ENCODE measurements at places on chromosomes 4 and X. TPM values are rescaled to one million over a fixed set of nuclear protein-coding genes. Genes with fewer than 3 reads are reported as not detected.

DNA sequence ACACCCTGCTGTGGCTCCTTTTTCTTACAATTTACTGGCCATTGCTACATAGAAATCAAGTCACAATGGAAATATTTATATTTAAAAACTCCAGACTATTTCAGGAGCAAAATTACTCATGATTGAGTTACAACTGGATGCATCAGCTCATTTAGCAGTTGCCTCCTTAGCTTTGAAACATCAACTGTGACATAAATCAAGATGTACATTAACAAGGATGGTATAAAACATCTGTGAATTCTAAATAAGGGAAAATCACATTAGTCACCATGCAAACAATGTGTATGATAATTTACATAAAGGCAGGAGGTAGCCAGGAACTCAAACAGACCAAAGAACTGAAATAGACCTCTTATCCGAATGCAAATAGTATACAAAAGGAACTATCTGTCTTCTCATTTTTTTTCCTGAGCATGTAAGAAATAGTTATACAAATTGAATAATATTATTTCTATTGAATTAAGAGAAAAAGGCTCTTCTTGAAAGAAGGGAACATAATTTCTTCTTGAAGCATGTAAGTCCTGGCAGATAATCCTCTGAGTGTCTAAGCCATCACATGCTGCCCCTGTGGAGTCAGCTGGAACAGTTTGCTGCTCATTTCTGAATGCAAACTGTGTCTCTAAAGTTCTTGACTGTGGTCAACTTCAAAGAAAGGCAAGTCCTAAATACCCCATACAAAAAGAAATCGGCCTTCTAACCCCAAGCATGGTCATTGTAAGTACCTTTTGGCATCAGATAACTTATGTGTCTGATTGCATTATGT, 151.2 kb downstream of the NAA11 start:
- no peak for DNase-seq

DNA sequence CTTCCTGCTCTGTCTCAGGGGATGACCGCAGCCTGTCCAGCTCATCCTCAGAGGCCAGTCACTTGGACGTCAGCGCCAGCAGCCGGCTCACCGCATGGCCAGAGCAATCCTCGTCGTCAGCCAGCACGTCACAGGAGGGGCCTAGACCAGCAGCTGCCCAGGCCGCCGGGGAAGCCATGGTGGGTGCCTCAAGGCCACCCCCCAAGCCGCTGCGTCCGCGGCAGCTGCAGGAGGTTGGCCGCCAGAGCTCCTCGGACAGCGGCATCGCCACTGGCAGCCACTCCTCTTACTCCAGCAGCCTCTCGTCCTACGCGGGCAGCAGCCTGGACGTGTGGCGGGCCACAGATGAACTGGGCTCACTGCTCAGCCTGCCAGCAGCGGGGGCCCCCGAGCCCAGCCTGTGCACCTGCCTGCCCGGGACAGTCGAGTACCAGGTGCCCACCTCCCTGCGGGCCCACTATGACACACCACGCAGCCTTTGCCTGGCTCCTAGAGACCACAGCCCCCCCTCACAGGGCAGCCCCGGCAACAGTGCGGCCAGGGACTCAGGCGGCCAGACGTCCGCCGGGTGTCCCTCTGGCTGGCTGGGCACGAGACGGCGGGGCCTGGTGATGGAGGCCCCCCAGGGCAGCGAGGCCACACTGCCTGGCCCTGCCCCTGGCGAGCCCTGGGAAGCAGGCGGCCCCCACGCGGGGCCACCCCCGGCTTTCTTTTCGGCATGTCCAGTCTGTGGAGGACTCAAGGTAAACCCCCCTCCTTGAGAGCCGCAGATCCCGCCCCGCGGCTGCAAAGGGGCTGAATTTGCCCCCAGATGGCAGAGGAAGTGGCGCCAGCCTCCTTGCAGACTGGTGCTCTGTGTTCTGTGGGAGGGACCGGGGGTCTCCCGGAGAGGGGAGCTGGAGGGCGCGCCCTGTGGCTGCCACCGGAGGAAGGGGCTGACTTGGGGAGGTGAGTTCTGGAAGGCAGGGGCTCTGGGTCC, 29.9 kb downstream of the DOK7 start:
- DNase-seq: no peak

Gene BCORL1
- 18.2 TPM for polyA plus RNA-seq

- DNase-seq: no peak
Observed at GRCh38 chr4:42671431-42672194, 14.7 kb upstream of the ATP8A1 start.

Gene EPGN
- polyA plus RNA-seq: 1.2 TPM

DNA sequence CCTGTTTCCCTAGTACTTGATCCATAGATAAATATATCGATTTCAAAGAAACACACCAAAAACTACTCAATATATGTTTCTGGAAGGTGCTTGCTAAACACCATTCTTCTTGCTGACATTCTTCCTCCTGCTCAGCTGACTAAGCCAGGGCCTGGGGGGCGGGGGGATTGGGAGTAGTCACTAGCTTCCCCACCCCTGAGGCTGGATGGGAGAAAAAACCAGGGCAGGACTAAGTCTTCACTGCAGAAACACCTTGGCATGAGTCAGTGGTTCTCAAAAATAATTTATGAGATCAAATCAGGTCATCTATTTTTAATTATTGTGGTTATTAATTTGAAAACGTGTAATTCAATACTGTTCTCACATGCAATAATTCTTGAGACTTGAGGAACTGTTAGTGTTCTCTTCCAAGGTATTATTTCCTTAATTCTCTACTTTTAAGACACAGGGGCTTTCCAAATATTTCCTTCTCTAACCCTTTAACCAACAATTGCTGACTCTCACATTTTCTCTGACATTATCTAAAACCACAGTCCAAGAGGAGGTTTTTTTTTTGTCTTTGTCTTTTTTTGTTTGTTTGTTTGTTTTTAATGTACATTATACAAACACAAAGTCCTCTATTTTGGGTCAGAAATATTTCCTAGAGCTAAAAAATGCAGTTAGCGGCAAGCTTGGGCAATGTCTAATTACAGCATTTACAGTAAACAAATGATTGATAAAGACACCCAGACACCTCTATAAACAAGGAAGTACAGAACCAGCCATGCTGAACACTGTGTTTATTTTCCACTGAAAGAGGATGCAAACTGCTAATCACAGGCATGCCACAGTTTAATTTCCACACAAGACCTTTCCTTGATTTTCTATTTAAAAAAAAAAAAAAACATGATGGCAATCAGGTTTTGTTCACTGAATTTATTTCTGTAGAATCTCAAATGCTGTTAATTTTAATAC, 120.3 kb upstream of the USP9X start:
- DNase-seq: no peak

DNA sequence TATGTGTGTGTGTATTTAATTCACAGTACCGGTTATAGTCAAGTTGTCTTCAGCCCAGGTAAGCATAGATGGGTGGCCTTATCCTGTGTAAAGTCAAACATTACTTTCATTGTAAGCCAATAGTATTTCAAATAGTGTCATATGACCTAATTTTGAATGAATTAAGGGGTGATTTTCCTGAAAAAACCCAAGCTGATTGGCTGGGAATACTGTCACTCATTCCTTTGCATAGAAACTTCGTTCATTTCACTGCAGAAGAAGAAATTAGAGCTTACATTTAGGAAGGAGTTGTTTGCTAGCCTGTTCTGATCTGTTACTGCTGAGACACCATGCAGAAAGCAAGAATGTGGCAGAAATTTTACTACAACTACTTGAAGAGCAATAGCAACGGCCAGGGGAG, 45.4 kb downstream of the SMARCAD1 start:
- no peak for DNase-seq

Gene SATL1
- polyA plus RNA-seq: 0.47 TPM

Gene VCX2
- polyA plus RNA-seq: not detected

Gene SASH3
- polyA plus RNA-seq: 2.1 TPM

GRCh38 chr4:54746218-54746617, 88.5 kb downstream of the KIT start:
- no peak for DNase-seq

DNA sequence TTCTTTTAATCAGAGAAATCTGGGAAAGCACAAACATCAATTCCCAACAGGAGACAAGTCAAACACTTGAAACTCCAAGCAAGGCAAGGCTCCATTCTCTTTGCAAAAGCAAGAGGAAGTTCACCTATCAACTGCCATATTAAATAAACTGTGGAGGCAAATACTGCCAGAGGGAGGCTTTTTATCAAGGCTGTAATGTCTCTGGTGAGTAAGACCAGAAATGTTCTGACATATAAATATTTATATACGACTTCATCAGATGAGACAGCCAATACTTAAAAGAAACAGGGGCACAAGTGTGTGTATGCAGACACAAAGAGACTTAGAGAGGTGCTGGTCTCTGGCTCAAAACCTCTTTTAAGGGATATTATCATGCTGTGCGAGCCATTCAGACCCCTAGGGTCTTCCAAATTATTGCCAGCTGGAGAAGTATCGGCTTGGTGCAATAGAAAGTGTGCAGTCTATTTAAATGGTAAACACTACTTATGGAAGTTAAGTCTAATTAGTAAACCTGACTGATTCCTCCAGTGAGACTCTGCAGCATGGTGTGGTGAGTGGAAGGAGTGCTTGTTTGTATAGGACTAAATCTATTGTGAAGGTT, 24.4 kb downstream of the DCX start:
- no peak for DNase-seq

DNA sequence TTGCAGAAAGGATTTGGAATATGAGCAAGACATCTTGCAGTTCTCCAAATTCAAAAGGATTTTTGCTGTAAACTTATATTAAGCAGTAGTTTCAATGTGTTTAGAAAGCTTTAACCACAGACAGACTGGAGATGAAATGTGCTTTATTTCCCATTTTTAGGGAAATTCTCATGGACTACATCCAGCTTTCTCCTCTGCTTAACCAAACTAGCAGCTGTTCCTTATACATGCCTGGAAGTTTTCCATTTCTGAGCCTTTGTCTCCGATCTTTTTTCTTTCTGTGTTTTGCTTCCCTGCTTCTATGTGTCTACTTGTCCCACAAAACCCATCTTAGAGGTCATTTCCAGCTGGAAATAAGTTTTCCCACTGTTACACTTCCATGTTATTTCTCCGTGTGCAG, 41.6 kb downstream of the TMA16 start:
- no peak for DNase-seq

DNA sequence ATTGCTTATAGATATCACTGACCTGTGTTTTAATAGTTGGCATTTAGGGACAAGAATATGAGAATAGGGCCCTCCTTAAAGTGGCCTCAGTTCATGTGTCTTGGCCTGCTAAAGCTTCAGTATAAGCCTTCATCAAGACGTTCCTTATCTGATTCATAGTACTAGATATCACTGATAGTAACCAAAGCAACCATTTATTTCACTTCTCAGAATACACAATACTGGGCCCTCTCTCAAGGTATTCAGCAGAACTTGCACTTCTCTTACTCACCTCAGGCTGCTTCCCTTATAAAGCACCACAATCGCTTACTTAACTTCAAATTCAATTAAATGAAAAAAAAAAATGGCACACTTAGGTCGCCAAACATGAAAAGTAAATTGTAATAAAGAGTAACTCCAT, 259.4 kb upstream of the PCDH7 start:
- DNase-seq: no peak

Gene VCX3A
- polyA plus RNA-seq: not detected

- no peak for DNase-seq
Observed at GRCh38 chrX:11666164-11666563, 444 bp upstream of the ARHGAP6 start.

GRCh38 chr4:175453456-175453855, 358.6 kb downstream of the GPM6A start:
- DNase-seq: no peak

DNA sequence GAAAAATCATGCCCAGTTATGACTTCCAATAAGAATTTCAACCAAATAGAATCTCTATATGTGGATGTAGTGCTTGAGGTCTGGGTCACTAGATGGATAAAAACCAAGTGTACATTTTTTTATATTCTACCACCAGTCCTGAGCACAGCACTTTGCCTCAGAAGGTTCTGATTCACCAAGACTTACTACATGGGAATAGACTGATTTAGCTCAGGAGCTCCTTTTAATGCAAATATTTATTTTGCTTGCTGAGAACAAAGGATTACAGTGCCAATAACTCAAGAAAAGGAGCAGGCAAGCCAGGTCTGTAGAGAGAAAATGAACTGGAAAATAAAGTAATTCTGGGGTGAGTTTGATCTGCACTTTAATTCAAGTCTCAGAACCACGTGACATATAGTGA, 6.4 kb upstream of the XK start:
- DNase-seq: no peak

GRCh38 chr4:7001271-7001670, 41.9 kb upstream of the TADA2B start:
- no peak for DNase-seq

DNA sequence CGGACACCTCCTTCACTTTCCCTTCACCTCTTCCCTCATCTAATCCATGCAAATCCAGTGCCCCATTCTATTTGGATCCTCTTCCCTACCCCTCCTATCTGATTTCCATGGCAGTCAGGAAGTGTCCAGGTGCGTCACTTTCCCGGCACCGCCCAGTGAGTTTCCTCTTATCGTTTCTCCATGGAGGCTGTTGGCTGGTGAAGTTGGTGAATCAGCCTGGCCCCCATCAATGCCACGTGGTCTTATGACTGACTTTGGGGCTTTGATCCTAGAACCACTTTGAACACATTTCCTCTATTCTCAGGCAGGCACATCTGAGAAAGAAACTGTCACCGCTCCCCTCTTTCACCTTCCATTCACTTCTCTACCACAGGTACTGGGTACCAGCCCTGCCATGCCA, 137.8 kb downstream of the CEP135 start:
- no peak for DNase-seq

- no peak for DNase-seq
Observed at GRCh38 chr4:137389911-137390520, 142.3 kb downstream of the PCDH18 start.

DNA sequence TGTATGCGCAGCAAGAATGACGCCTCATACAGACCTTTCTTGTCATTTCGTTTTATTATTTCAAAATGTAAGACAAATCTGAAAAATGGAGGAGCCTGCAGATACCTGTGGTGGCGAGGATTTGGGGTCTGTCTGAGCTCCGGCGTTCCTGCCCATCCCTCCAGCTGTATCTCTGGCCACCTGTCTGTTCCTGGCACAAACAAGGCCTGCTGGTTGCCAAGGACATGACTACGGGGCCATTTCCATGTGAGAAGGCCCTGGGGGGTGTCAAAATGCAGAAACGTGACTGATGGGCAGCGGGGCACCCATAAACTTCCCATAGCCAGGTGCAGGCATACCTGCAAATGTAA, 591 bp upstream of the TSPAN7 start:
- no peak for DNase-seq

- no peak for DNase-seq
Observed at GRCh38 chr4:89100853-89101252, 10.5 kb upstream of the TIGD2 start.

Gene MAGEE1
- polyA plus RNA-seq: 6.7 TPM

GRCh38 chrX:40132751-40133150, 35.0 kb upstream of the BCOR start:
- no peak for DNase-seq

All from right renal pelvis (tissue), 4 donors.